ENCODE measurements at places on chromosomes 4 and X. TPM values are rescaled to one million over a fixed set of nuclear protein-coding genes. Genes with fewer than 3 reads are reported as not detected.

GRCh38 chr4:97491856-97492255 lies 651.4 kb downstream of the STPG2 start:
- no peak overlapping the region for H3K4me3 ChIP-seq
- H3K36me3 ChIP-seq: no peaks in the 10 kb centered on the region
- no peaks in the 10 kb centered on the region for H3K27me3 ChIP-seq
- no peak overlapping the region for H3K27ac ChIP-seq

DNA sequence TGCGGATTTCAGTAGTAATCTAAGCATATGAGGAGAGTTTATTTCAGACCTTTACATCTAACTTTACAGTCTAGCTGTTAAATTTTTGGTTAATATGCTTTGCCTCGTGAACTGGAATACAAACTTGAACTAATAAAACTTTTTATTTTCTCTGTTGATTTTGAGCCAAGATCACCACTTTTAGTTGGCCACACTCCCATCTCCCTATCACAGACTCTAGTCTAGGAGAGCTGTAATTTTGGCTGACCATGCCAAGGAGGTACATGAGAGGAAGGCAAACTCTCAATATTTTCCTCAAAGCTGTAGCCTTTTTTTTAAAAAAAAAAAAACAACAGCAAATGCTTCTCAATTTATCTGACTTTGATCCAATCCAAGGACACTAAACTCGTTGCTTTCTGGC lies 597.5 kb upstream of the PCDH7 start:
- no peaks in the 10 kb centered on the region for H3K27me3 ChIP-seq
- no peaks in the 10 kb centered on the region for H3K36me3 ChIP-seq
- no peaks in the 10 kb centered on the region for H3K4me1 ChIP-seq
- H3K4me3 ChIP-seq: no peak overlapping the region
- no peak for DNase-seq
- no peak overlapping the region for H3K27ac ChIP-seq

DNA sequence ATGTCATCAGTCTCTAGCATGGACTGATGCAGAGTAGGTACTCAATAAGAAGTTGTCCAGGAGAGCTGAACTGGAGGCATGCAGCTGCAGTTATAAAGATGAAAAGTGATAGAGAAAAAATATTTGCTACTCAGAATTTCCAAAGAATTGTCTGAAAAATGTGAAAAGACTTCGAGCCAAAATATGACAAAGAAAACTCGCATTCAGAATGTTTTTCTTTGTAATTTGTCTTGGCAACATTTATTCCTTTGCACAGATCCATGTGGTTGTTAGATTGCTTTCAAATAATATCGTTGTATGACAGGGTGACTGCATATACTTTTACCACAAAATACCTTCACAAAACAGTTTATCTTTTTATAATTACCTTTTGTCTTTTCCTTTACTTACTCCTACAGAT lies 128.0 kb upstream of the SLC4A4 start:
- no peak overlapping the region for H3K4me3 ChIP-seq
- no peaks in the 10 kb centered on the region for H3K36me3 ChIP-seq

- no peak overlapping the region for H3K4me3 ChIP-seq
- peaks cover 4% of the 10 kb centered on the region for H3K27me3 ChIP-seq
- no peaks in the 10 kb centered on the region for H3K36me3 ChIP-seq
- H3K4me1 ChIP-seq: no peaks in the 10 kb centered on the region
- H3K27ac ChIP-seq: no peak overlapping the region
Observed at GRCh38 chr4:112938461-112939058, 110.9 kb upstream of the ANK2 start.

Gene SMARCA1
- not detected for total RNA-seq

Data from activated CD8-positive, alpha-beta T cell treated with anti-CD3 and anti-CD28 coated beads, Interleukin-2, amount 10 ng/mL, durations not matched to agents 7 days and 5 days (primary cell).